OCI-M1 (cell line): ENCODE measurements at places on chromosomes 3 and 15.
A peak's percentile ranks its signal among the peaks of the same experiment; 100 is the strongest.

- DNase-seq = no peak
Observed at GRCh38 chr3:23798876-23799275, 6.9 kb upstream of the UBE2E1 start.

DNA sequence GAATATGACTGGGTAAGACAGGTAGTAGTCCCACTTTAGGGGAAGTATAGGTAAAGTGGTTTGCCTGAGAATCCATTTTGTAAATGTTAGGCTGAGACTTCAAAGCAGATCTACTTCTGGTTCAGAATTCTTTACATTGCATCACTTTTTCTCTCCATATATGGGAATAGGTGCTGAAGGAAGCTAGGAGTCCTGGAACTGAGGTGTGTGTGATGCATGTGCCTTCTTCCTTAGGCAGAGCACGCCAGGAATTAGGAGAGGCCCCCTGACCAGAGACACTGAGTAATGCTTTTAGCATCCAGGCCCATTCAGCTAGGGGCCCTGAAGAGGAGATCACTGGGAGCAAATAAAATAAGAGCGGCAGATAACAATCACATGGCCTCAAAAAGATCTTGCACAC is 69.2 kb upstream of the DCP1A start:
- no peak for DNase-seq

DNA sequence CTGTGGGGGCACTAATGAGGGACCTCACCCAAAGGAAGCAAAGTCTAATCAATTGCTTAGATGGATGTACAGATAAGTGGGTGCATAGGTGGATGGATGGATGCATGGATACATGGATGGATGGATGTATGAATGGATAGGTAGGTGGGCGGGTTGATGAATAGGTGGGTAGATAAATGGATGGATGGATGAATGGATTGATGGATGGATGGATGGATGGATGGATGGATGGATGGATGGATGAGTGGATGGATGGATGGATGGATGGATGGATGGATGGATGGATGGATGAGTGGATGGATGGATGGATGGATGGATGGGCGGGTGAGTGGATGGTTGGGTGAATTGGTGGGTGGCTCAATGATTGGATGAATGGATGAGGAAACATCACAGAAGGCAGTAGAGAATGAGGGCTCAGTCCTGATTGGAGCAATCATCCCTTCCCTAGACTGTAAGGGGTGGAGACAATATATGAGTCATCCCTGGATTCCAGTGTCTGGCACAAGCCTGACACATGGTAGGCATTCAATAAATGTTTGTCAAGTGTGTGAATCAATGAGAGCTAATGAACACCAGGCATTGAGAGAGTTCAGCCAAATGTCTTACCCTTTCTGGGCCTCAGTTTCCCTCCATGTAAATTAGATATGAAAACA is 40.4 kb upstream of the PXYLP1 start:
- DNase-seq = no peak

- peak; percentile 31 for DNase-seq
Observed at GRCh38 chr3:14467814-14468620, 65.6 kb downstream of the SLC6A6 start.

DNA sequence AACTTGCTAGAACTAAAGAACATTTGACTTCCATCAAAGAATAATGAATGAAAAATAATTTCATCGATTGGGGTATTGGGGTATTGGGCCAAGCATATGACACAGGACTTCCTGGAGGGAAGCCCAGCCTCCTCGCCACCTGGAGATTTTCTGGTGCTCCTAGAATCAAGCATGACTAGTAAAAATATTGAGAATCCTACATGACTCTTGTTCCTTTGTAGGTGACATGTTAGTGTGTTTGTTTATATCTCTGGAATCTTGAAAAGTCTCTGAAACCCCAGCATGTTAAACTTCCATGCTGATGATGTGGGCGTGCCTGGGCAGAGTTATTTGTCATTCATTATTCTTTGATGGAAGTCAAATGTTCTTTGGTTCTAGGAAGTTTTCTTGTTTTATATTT is 90.1 kb upstream of the EPHB3 start:
- no peak for DNase-seq

DNA sequence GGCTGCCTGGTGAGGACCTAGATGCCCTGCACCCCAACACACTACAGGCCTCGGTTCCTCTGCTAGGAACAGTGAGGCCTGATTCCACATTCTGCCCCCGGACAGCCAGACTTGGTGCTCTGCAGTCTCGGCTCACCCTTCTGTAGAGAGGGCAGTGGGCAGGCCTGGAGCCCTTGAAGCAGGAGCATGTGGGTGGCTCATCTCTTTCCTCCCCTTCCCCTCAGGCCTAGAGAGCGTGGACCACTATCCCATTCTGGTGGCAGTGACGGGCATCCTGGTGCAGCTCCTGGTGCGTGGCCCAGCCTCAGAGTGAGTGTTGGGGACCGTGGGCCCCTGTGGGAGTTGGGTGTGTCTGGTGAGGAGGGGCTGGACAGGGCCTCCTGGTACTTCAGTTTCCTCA is 3.3 kb downstream of the AMIGO3 start:
- no peak for DNase-seq

DNA sequence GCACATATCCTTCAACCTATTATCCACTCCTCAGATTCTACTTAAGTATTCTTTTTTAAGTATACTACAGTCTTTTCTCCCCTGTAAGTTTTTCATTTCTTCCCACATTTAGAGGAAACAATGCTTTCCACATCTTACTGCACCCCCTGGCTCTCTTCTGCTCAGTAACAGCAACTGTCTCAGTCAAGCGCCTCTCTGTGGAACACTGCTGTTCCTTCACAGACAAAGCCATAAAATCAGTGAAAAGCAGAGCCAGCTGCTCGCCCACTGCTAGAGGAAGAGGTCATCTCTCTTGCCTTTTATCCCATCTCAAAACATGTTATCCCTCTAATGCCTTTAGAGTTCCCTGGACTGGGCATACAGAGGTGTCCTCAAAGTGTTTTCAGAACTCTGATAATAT is 24.8 kb downstream of the SERP1 start:
- DNase-seq = peak; percentile 43

- no peak for DNase-seq
Observed at GRCh38 chr15:70272565-70273355, 175.0 kb upstream of the TLE3 start.

DNA sequence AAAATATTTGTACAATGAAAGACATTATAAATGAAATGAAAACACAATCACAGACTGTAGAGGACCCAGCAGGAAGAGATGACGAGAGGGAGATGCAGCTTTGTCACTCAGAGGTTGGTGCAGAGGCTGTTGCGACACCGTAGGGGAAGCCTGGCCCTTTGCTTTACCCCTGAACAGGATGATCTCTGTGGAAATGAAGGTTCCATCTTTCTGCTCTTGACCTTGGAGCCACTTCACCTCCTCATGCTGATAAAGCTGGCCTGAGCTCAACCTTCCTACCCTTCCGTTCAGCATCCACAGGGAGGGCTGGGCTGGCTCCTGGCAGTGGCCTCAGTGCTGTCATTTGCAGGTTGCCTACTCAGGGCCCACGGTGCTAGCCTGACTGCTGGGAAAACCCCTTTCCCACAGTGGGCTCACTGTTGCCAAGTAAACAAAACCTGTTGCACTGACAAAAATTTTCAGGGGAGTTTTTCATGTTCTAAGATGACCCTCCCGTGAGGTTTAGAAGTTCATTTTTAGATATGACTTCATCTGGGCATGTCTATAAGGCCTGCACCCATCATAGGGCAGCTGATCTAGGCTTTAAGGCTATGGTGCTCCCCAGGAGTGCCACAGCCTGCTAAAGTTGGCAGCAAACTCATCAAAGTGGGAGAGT is 3.0 kb upstream of the CD80 start:
- DNase-seq = no peak

- DNase-seq = no peak
Observed at GRCh38 chr3:12807066-12807465, 10.6 kb downstream of the CAND2 start.

DNA sequence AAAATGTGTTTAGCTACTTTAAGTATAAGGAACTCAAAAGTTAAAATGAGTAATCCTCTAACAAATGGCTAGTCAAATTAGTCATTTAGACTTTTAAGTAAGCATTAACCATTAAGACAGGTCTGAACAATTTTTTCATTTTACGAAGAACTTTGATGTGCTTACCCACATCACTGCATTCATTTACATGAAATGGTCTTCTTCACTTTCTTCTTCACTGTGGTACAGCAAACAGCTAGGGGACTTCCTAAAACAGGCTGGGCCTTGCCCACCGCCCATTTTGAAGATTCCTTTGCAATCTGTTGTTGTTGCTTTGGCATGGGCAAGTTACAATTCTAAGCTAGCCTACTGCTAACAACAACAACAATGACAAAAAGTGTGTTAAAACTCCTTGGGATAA is 67.4 kb downstream of the CBLB start:
- no peak for DNase-seq

DNA sequence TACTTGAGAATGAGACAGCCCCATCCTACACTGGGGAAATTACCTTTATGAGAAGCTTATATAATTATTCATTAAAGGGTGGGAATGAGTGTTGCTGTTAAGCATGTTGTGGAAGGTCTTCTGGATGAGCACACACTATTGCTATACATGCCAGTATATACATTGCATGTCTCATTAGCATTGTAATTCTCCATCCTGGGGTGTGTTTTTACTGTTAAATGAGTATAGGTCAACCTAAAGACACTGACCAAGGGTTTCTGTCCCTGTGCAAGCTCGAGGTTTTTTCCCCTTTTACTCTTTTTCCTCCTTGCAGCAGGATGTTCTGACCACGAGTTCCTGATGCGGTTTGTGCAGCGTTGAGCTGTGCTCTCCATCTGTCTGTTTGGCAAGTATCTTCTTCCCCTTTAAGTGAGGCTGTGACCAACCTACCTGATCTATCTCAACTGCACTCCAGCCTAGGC is 7.2 kb upstream of the IVD start:
- peak; percentile 80 for DNase-seq

- no peak for DNase-seq
Observed at GRCh38 chr3:115932807-115933206, 309.5 kb downstream of the GAP43 start.

- no peak for DNase-seq
Observed at GRCh38 chr15:25374143-25374542, 64.7 kb downstream of the UBE3A start.

- DNase-seq = peak; percentile 68
Observed at GRCh38 chr3:196431181-196432136, 768 bp downstream of the UBXN7 start.

DNA sequence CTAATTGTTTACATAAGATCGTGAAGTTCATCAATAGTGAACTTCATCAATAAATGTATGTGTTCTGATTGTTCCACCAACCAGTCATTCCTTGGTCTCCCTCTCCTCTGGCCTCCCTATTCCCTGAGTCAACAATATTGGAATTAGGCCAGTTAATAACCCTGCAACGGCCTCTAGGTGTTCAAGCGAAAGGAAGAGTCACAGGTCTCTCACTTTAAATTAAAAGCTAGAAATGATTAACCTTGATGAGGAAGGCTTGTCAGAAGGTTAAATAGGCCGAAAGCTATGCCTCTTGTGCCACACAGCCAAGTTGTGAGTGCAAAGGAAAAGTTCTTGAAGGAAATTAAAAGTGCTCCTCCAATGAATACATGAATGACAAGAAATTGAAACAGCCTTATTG is 89.4 kb upstream of the ACKR4 start:
- no peak for DNase-seq

DNA sequence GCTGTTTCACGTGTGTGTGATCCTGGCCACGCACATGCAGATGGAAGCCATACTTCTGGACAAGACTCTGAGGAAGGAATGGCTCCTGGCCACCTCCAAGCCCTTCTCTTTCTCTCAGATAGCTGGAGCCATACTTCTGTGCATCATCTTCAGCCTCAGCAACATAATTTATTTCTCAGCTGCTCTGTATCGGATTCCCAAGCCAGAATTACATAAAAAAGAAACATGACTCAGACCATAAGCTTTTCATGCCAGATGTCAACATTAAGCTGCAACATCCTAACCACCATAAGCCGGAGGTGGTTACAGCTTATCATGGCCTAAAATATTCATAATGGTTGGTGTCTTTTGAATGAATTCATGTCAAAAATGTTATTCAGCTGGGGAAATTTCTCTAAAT is 10.6 kb upstream of the KIF23 start:
- no peak for DNase-seq

DNA sequence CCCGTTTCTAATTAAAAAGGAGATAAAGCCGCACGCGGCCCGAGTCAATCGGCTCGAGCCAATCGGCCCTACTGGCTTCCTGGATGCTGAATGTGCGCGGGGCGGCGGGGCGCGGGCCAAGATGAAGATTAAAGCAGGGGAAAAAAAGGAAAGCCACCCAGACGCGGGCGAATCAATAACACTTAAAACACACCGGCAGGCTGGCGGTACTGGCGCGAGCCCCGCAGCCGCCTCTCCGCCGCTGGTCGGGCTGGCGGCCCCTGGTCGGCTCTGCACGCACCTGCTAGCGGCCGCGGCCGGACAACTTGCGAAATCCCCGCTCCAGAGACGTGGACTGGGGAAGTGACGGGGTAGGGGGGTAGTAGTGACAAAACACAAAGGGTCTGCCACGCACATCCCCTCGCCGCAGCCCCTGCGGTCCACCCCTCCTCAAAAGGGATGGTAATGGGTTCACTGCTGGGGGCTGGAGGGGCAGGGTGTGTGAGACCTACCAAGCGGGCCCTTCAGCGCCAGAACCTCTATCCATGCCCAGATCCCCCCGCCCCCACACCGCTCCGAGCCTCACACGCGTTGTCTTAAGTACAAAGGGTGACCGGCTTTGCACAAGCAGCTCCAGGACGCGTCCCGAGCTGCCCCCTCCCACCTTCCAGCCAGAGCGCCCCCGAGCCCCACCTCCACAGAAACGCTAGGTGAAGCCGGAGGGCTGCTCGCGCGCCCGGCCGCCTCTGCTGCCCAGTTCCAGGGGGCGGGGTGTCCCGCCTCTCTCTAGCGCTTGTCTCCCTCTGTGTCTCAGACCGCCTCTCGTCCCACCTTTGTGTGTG is 1.4 kb downstream of the WNT7A start:
- no peak for DNase-seq

DNA sequence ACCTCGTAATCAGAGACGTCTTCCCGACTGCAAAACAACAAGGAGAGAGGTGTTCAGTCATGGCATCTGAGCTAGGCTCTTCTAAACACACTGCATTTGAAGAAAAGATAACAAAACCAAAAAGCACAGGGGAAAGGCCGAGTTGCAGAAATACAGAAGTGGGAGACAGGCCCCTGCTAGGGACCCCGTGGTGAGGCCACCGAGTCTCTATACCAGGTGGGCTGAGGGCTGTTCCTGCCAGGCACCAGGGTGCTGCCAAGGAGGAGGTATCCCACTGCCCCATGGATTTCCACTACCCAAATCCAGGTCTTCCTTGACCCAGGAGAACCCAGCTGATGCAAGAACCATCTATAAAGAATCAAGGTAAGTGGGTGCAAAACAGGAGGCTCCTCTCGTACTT is 31.1 kb downstream of the RAB6B start:
- no peak for DNase-seq

DNA sequence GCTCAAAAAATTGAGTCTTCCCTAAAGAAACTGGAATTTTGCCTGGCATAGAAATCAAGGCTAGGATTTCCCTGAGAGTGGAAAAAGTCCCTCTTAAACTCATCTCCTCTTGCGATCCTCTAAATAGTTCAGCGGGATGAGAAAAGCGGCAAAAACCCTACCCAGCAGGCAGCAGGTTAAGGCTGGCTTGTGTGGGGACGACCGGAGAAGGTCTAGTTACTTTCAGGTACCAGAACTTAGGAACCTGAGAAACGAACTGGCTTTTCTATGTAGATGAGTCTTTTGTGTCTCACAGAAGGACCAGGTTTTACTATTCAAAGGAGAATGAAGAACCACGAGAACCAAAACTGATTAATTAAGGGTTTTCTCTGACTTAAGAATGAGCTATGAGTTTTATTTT is 523.7 kb upstream of the TGFBR2 start:
- no peak for DNase-seq
